Activated CD8-positive, alpha-beta memory T cell treated with anti-CD3 and anti-CD28 coated beads, Interleukin-2, amount 50 U/mL, for 4 hours (primary cell): ENCODE measurements at places on chromosomes 5 and 9.

GRCh38 chr9:125332527-125332926, 70.9 kb downstream of the GAPVD1 start:
- no peak for DNase-seq

DNA sequence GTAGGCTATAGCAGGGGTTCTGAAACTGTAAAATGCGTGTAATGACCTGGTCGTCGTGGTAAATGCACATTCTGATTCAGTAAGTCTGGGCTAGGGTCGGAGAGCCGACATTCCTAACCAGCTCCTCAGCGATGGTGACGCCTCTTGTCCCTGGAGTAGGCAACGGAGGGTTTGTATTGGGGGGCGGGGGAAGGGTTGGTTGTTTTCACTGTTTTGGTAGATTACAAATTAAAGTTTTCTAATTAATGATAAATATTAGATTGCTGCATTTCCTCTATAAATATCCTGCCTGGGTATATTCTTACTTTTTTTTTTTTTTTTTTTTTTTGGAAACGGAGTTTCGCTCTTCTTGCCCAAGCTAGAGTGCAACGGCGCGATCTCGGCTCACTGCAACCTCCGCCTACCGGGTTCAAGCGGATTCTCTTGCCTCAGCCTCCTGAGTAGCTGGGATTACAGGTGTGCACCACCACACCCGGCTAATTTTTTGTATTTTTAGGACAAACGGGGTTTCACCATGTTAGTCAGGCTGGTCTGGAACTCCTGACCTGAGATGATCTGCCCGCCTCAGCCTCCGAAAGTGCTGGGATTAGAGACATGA, 566 bp upstream of the ALDH7A1 start:
- no peak for DNase-seq

DNA sequence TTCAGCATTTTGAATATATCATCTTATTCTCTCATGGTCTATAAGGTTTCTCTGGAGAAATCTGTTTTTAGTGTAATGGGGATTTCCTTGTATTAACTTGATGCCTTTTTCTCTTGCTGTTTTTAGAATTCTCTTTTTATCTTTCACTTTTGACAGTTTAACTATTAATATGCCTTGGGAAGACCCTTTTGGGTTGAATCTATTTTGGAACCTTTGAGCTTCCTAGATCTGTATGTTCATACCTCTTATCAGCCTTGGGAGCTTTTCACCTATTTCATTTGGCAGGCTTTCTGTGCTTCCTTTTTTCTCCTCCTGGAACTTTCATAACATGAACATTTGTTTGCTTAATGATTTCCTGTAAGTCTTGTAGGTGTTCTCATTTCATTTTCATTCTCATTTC, 22.2 kb downstream of the RCL1 start:
- DNase-seq, result no peak

- no peak for DNase-seq
Observed at GRCh38 chr9:35723908-35724307, 8.1 kb downstream of the TLN1 start.

DNA sequence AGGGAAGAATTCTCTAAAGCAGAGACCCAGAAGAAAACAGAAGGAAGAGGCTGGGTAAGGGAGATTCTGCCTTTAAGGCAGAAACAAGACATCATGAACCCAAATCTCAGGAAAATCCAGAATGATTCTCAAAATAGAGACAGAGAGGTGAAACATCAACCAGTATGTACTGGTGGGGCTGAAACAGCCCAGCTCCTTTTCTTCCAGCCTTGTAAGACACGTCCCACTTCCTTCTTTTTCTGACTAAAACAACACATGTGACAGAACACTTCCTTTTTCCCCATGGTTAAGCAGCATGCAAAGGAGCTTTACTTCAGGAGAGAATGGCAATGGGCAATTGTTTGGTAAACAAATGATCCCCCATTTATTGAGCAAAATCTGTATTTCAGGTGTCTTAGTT, 230.8 kb upstream of the NR4A3 start:
- DNase-seq, result no peak

DNA sequence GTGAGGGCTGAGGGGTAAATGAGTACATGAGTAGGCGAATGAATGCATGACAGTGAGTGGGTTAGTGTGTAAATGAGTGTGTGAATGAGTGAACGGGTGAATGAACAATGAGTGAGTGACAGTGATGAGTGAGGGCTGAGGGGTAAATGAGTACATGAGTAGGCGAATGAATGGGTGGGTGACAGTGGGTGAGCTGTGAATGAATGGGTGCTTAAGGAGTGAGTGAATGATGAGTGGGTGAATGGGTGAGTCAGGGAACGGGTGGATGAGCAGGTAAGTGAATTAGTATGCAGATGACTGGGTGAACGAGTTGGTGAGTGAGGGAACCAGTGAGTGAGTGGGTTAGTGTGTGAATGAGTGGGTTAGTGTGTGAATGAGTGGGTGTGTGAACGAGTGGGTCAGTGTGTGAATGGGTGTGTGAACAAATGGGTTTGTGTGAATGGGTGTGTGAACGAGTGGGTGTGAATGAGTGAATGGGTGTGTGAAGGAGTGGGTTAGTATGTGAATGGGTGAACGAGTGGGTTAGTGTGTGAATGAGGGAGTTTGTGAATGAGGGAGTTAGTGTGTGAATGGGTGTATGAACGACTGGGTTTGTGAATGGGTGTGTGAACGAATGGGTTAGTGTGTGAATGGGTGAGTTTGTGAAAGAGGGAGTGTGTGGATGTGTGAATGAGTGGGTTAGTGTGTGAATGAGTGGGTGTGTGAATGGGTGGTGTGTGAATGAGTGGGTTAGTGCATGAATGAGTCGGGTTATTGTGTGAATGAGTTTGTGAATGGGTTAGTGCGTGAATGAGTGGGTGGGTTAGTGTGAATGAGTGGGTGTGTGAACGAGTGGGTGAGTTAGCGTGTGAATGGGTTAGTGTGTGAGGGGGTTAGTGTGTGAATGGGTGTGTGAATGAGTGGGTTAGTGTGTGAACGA, 32.9 kb downstream of the NKD2 start:
- no peak for DNase-seq

DNA sequence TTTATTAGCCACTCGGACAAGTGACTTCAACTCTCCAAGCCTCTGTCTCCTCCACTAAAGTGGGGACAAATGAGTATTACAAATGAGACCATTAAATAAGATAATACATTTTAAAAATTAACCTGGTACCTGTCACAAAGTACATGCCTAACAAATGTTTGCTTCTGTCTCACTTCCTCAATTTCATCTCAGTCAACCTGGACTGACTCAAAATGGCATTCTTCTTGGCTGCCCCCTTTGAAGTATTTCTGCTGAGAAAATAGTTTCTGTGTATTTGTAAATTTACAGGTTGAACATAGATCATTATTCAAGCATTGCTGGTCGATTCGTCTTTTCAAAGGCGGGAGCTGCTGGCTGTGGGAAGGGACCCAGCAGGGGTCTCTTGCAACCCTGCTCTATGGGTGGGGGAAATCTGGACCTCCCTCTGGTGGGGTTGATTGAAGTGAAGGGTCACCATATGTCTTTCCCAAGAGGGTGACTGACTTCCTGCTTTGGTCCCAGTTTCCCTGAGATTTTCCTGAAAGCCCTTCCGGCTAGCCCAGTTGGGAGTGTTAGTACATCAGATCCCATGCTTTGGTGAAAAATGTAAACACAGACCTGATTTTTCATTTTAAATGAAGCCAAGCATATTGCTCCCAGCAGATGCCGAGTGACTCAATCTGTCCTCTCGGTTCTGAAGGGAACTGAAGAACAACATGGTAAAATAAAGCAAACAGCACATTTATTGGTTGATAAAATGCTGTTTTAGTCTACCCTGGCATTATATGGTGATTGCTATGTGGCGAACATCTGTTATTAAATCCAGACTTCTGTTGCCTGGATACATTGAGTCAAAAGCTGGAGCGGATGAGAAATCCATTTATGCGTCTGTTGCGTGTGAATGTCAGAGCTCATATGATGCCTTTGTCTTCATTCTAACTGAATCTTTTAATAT, 73.0 kb downstream of the KCNIP1 start:
- DNase-seq, result no peak

DNA sequence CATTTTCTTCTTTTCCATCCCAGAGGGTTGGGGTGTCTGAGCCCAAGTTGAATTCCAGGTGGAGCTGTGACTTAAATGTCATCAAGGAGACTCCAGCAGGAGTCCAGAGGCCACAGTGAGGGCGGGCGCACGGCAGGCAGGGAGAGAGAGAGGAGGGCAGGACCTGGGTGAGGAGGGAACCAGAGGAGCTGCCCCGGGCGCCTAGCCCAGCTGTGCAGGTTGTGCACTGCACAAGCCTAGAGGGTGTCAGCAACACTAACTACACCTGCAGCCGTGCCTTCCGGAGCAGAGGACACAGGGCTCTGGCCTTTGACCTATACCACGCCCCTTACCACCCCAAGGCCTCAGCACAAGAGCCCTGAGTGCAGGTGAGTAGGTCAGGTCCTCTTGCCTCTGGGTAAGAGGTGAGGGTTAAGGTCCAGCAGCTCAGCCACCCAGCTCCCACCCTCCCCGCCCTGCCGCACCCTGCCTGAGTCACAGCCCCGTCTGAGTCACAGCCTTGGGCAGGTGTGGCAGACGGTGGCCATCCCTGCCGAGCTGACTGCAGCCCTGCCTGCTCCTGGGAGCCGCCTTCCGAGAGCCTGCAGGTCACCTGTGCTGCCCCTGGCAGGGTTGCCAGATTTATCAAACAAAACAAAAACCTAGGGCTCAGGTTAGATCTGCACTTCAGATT, 6.4 kb upstream of the AGPAT2 start:
- DNase-seq, result no peak

DNA sequence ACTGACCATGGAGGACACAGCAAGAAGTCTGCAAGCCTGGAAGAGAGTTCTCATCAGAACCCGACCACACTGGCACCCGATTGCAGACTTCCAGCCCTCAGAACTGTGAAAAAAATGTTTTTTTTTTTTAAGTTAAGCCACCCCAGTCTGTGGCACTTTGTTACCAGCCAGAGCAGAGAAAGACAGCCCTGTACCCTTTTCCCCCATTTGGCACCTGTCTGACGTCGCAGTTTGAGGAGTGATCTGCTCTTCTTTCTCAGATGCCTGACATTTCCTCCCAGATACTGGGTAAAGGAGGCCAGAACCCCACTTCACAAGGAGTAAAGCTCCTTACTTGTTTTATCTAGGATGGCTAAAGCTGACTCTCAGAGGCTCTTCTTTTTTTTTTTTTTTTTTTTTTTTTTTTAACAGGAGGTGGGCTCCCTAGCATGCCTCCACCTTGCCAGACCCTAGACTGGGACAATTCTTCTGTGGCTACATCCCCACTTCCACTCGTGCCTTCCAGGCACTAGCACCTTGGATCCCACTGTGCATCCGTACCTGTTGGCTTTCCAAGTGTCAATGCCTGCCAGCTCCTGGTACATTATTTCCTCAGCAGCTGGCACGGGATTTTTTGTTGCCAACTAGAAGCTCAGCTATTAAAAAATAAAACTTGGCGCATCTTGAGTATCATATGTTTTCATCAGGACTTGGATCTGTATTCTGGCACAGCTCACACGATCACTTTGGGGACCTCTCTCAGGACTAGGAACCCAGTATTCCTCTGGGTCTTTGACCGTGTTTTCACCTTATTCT, 14.4 kb downstream of the CAMK4 start:
- no peak for DNase-seq

DNA sequence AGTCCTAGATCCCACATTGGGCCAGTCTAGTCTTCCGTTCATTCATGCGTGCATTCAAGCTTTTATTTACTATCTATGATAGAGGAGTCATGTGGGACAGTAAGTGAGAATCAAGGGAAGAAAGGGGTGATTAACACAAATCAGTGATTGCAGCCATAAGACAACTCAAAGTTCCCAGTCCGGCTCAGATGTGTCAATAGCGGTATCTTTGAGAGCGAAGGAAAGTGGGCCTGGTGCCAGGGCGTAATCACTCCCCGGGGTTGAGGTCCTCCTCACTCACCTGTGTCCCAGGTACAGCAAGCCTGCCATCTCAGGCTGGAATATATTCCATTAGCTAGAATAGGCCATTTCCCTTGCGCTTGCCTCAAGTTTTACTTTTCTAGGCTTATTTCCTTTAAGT, 196.3 kb downstream of the ATP10B start:
- DNase-seq, result no peak

DNA sequence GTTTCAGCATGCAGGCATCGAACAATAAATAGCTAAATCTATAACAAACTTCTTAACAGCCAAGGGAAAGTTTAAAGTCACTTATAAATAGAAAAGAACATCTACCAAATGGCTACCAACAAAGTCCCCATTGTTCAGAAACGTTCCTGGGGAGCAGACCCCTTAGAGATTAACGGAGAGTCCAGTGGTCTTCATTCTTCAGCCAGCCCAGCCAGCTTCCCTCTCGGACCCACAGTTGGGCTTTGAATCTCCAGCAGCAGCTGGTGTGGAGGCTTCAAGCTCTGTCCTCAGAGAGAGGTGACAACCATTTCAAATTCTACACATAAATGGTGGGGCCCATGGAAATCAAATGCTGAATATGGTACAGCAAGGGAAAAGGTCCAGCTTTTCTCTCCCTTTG, 11.2 kb downstream of the ENC1 start:
- no peak for DNase-seq

DNA sequence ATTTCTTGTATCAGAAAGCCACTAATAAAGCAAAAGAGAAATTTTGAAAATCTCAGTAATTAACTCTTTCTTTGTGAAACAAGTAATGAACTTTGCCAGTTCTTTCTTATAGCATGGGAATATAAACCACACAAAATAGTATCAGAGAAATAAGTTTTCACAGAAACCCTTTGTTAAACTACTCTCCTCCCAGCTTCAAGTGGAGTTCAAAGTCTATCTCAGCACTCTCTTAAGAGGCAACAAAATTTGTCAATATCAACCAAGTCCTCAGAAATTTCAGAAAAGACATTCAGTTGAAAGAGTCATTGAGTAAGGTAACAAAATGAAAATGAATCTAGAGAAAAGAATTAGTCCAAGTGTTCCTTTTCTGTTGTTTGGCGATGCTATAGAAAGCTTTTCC, 89.3 kb downstream of the NTRK2 start:
- DNase-seq, result no peak

- no peak for DNase-seq
Observed at GRCh38 chr5:111734013-111734412, 23.0 kb downstream of the NREP start.

DNA sequence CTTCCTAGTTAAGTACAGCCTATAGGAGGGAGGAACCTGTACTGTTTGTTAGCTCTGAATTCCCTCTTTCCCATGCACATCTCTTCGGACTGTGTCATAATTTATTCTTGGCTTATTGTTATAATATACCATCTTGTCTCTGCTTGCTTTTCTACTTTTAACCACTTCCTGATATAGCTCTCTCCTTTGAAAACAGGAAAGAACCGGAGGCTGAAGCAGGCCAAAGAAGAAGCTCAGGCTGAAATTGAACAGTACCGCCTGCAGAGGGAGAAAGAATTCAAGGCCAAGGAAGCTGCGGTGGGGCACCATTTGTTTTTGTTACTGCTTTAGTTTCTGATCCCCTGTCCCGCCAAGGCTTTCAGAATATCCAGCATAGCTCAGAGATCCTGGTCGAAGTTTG, 4.8 kb downstream of the ATP6V1G1 start:
- DNase-seq, result peak; percentile 33
